ENCODE measurements at places on chromosomes 1 and 21.

DNA sequence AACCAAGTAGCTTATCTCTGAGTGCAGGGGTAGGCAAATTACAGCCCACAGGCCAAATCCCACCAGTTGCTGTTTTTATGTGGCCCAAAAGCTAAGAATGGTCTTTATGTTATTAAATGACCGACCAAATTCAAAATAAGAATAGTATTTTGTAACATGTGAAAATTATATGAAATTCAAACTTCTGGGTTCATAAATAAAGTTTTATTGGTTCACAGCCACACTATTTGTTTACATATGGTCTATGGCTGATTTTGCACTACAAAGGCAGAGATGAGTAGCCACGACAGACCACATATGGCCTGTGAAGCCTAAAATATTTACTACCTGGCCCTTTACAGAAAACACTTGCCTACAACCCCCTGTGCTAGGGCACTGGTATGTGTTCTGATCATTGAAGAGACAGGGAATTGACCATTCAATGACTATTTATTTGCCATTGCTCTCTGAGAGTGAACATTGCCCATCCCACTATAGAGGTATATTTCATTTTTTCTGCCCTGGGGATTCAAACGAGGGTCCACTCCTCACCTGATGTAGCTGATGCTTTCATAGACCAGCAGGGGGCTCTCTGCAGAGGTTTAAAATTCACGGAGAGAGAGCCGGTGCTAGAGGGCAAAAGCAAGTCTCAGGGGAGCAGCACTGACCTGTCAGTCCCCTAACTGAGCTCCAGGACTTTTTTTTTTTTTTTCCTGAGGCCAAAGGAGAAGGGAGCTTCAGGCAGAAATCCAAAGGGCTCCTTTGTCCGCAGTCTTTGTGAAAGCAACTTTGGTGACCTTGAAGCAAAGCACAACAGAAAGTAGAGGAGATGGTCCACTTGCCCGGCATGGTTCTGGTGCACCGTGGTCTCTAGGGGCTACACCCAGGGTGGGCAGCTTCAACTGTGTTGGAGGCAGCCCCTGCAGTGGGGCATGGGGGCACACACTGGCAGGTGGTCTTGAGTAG lies 7.3 kb upstream of the GNL2 start:
- DNase-seq = no peak

- DNase-seq = no peak
These were observed 9.6 kb downstream of the NES start for GRCh38 chr1:156667610-156667967.

GRCh38 chr1:175935566-175936115 lies 192.2 kb upstream of the TNR start:
- DNase-seq = no peak

- no peak for DNase-seq
These were observed 420 bp upstream of the IFI16 start for GRCh38 chr1:159009287-159009686.

DNA sequence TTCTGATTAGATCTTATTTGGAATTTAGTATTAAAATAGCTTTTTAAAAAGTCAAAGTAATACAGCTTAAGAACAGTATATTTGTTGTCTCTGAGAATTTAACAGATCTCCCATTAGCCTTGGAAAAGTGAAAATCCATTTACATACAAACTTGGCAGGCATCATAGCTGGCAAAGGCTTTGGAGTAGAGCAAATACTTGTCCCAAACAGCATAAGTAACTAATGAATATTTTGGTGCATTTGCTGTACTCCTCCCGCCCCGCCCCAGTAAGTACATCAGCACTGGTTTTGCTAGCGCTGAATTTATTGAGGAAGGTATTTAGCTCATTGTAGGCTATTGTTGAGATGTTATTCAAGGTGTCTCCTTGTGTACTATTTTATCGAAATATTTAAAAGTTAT lies 417.7 kb upstream of the KAZN start:
- DNase-seq = no peak

- DNase-seq = no peak
These were observed 38.3 kb upstream of the GJA5 start for GRCh38 chr1:147798731-147799130.

GRCh38 chr1:89855413-89856123 lies 34.7 kb downstream of the LRRC8D start:
- no peak for DNase-seq

DNA sequence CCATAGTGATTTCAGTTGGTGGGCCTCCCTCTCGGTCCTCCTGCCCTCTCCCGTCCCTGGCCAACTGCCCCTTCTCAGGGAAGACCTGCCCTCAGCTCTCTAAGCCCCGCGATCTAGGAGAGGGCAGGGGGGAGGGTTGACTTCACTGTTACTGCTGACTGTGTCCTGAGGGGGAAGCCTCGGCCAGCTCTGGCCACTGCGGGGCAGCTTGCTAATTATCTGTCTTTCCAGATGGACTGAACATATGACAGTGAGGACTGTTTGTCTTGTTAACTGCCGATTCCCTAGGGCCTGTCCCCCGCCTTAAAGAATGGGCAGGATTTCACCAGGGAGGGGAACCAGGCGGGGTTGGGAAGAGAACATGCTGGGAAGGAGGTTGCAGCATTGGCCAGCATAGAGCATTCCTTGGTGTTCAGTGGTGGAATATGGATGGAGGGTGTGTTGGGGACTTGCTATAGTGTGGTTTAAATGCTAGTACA lies 22.9 kb downstream of the NIPAL3 start:
- DNase-seq = no peak

DNA sequence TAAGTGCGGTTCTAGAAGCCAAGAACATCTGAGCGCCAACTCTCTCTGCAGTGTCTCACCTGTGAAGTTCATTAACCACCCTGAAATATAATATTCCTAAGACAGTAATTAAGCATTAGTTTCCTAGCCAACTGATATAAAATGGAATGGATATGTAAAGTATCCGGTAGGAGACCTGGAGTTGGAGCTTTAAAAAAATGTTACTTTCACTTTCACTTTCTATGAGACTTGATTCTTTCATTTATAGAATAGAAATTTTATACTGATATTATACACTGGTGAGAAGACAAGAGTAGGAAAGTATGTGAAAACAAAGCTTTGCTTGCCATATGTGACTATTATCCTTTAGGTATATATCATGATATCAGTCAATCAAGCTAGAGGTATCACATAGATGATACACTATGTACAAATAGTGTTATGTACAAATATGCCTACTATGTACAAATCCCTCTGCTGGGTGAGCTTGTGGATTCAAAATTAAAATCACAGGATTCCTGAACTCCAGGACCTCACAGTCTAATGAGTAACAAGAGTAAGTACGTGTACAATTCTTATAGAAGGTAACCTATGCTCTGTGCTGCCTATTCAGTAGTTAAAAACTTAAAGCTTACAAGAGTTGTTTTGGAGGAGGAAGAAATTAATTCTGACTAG lies 934.2 kb downstream of the TTLL7 start:
- no peak for DNase-seq

DNA sequence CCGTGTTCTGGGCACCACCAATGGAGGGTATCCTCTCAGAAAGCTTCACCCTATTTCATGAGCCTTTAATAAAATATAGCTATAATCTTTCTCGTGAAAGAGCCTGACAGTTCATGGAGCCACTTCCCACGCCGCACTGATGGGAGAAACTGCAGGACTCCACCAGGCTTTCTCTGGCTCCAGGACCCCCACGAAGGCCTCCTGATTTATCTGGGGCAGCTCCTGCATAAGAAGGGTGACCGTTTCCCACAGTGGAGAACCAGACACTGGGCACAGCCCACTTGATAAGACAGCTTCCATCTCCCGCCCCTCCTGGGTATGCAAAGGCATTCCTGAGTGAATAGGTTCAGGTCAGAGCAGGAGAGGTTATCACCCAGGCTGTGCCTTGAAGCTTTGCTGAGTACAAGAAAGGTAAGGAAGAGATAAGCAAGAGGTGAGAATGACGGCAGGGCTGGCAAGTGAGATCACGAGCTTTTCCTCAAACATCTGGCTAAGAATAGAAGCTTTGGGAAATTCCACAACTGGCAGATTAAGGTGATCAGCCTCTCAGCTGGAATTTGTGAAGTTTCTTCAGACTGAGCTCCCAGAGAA lies 499.8 kb downstream of the KIF26B start:
- no peak for DNase-seq

- peak; percentile 5 for DNase-seq
These were observed 29.7 kb downstream of the SCCPDH start for GRCh38 chr1:246753670-246754535.

DNA sequence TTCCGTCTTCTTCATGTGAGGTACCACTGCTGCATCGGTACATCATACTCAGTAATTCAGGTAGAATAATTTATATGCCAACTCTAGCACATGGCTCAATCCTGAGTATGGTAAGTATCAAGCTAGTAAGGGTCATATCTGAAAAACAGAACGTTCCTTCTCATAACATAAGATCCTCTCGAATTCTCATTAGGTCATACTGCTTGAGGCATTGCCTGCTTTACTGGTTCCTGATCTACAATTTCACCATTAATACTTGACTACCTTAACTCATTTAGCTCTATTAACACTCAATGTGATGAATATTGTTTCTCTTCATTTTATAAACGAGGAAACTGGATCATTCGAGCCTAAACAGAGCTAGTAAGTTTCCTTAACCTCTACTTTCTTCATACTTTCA lies 871.6 kb downstream of the BRINP3 start:
- no peak for DNase-seq
